ENCODE measurements at places on chromosomes 3 and 15.

- DNase-seq = no peak
Measured at GRCh38 chr15:71239592-71240364, 124.5 kb downstream of the THSD4 start.

DNA sequence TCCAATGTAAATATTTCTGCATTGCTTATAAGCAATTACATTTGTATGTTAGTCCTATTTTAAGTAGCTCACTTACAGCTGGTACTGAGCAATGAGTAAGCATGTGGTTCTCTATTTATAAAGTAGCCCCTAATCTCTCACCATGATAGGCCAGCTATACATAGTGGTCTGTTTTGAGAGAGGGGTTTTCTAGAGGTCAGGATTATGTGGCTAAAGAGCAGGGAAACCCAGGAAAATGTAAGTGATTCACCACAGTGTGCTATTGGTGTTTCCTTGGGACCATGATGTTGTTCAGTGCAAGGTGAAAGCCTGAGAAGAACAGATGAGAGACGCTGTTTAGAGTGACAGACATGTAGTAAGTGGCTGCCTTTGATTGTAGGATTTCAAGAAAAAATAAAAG is 26.4 kb downstream of the RBMS3 start:
- no peak for DNase-seq

DNA sequence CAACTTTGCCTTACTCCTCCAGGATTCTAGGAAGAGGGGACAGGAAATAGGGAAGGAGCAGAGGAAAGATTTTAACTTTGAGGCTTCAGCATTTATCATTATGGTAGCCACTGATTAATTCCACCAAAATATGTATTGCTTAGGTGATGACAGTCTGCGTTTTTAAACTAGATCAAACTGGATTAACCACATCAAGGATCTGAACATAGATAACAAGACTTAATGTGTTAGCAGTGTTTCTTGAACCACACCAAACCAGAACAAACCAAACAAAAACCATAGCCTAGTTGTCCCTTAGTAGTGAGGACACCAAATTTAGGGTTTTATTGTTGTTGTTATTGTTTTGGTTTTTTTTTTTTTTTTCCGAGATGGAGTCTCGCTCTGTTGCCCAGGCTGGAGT is 113.5 kb upstream of the LMOD3 start:
- DNase-seq = no peak

DNA sequence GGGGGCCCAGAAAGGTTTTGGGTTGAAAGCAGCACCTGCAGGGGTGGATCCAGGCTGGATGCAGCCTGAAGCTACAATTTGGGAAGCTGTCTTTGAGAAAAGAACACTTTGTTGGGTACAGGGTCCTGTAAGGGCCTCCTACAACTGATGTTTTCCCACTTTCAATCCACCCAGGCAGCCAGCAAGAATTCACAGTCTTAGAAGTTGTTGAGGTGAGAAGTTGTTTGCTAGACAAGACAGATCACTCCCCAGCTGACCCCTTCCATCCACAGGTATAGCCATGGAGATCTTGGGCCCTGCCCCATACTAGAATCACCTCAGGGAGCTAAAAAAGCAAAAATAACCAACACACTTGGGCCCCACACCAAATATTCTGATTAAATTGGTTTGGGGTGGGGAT is 10.3 kb upstream of the SMAD6 start:
- no peak for DNase-seq

DNA sequence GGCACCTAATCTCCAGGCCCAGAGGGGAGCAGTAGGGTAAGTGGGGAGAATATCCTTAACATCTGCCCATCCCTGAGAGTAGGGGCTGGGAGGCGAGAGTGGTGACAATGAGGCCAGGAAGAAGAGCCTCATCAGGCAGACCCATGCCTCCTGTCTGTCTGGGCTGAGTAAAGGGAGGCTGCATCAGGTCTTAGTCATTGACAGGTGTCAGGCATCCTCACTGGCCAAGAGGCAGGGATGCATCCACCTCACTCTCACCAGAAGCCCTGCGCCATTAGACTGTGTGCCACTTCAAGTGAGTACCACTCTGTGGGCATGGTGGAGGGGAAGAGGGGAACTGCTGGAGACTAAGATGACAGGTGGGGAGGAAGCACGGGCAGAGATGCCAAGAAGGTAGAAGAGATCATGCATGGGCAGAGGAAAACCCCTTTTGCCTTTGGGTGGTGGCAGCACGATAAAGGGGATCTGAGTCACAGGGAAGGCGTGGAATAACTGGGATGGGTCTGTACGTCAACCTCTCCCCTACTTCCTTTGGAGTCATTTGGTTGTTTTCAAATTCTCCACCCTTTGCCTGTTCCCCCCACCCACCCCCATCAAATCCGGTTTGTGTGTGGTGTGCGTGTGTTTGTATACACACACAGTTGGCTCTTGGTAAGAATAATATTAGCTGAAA is 14.1 kb downstream of the ANAPC13 start:
- no peak for DNase-seq

DNA sequence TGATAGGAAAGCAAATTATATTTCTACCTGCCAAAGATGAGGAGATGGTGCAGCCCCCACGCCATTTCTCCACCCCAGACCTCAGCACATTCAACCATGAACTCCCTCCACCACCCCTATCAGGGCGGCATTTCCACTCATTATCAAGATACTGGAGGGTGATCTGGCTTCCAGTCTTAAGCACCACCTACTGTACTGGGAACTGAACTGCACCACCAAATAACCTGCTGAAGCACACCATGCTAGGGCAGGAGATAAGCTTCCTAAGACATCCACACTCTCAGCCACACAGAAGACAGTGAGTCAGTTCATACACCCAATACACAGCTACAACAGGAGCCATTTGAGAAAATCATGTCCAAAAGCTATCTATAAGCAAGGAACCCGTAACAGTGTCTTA is 98.8 kb downstream of the FGF7 start:
- DNase-seq = peak; percentile 4

GRCh38 chr3:81744366-81744765 is 17.1 kb downstream of the GBE1 start:
- DNase-seq = no peak

DNA sequence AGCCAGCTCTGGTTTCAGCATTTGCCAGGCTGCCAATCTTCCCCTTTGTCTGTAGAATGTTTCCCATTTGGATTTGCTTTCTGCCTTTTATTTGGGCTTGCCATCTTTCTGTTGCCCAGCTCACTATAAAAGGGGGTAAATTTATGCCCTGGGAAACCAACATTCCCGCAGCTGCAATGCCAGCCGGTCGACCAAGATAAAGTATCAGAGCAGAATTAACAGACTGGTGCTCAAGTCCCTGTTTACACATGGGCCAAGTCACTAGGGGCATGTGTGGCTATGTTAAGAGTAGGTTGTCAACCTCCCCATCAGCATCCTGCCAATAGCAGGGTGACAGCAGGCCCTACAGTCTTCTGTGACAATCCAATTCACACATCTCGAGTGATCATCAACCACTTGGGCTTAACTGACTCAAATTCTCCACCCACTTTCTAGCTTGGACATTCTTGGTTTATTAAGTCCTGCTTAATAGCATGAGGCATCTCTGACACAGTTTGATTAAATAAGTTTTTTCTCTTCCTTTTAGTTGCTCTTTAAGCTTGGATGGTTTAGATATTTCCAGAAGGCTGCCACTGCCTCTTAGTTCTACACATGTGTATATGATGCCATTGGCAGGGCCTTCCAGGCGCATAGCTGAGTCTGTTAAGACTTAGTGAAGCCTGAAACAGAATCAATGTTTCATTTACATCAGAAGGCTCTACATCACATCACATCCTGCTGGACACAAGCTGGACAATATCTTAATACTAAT is 24.1 kb upstream of the VEPH1 start:
- no peak for DNase-seq

DNA sequence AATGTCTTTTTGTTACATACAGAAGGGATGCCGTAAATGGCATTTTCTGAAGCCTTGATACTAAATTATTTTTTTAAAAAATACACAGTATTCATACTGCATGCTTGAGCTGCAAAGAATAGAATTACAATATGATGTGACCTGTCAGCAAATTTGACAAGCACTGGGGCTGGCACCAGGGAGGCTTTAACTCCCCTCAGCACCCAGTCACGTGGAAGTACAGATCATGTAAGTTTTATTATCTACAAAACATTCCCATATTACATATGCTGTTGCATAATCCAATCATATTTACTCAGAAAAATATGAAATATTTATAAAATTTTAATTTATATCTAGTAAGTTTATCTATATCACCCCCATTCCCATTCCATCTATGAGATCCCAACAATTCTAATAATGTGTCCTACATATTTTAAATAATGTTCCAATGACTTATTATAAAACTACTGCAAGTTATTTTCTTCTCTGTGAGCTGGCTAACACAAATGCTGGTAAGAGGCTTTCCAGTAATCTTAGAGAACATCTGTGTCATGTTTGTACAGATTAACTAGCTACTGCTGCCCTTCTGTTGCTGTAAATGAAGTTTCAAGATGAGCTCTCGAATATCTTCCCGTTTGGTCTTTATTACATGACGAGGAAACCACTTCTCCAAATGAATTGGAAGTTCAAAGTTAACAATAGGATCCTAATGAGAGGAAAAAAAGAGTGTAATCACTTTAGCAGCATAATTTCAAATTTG is 5.2 kb upstream of the IMPG2 start:
- no peak for DNase-seq

GRCh38 chr15:78989701-78990240 is 44.9 kb upstream of the CTSH start:
- no peak for DNase-seq

DNA sequence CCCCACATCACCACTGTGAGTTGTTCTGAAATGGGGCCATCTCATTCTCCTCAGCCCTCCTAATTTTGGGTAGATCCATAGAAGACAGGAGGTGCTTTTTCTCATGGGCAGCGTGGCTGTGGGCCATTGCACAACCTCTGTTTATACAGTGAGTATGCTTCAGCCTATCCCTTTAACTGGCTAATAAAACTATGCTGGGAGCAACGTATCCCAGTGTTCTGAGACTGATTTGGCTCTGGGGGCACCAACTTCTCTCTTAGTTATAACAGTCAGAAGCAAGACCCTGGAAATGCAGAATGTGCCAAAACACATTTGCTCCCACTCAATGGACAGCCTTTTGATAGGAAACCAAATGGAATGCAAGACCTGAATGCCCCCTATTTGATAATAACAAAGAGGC is 97.1 kb upstream of the ICE2 start:
- DNase-seq = no peak

GRCh38 chr3:194730365-194730764 is 44.7 kb downstream of the FAM43A start:
- DNase-seq = no peak

DNA sequence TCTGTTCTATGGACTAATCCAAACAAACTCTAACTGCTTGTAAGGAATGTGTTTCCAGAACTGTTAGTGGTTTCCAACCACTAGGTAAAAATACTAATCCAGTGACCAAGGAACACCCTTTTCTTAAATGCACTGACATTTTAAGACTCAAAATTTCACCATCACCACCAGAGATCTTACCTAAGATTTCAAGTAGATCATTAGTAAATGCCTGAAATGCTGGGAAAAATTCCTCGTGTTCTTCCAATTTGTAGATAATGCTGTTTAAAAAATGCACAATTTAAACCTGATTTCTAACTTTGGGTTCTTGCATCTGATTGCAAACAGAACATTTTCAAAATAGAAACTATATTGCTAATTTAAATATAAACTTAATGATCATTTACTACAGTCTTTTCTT is 63.4 kb downstream of the ESYT3 start:
- DNase-seq = no peak

All from HEK293T (cell line).